ENCODE measurements at places on chromosomes 3 and 15.

GRCh38 chr15:86300390-86301125 is 220.9 kb downstream of the AGBL1 start:
- DNase-seq, result no peak

GRCh38 chr3:162538906-162539305 is 1042.3 kb downstream of the OTOL1 start:
- no peak for DNase-seq

DNA sequence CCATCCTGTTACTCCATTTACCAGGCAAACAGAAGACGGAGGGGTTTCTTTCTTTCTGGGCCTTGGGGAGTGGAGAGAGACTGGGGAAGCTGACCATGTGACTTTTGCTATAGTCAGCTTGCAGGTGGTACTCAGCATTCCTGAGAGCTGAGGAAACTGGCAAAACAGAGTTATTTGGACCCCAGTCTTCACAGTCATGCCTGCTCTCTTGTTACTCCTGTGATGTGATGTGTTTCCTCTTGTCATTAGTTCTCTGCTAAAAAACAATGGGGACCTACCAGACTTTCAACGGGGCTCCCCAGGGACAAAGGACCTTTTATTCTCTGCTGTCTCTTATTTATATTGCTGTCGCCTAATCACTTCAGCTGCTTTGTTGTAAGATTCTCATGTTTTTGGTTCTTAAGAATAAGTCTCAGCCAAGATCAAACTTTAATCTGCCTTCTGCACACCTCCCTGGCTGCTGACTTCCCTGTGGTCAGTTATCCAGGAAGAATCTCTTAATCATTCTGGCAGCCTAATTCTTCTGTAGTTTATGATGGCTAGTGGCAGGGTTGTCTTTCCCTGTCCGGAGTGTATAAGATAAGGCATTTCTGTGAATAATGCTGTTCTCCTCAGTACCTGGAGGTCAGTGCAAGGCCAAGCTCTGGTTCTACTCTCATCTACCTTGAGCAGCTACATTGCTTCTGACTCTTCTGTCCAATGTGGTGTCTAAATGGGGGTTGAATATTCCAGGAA is 8.8 kb downstream of the STARD9 start:
- no peak for DNase-seq

- no peak for DNase-seq
These were observed 353.6 kb downstream of the SHQ1 start for GRCh38 chr3:72494626-72495025.

DNA sequence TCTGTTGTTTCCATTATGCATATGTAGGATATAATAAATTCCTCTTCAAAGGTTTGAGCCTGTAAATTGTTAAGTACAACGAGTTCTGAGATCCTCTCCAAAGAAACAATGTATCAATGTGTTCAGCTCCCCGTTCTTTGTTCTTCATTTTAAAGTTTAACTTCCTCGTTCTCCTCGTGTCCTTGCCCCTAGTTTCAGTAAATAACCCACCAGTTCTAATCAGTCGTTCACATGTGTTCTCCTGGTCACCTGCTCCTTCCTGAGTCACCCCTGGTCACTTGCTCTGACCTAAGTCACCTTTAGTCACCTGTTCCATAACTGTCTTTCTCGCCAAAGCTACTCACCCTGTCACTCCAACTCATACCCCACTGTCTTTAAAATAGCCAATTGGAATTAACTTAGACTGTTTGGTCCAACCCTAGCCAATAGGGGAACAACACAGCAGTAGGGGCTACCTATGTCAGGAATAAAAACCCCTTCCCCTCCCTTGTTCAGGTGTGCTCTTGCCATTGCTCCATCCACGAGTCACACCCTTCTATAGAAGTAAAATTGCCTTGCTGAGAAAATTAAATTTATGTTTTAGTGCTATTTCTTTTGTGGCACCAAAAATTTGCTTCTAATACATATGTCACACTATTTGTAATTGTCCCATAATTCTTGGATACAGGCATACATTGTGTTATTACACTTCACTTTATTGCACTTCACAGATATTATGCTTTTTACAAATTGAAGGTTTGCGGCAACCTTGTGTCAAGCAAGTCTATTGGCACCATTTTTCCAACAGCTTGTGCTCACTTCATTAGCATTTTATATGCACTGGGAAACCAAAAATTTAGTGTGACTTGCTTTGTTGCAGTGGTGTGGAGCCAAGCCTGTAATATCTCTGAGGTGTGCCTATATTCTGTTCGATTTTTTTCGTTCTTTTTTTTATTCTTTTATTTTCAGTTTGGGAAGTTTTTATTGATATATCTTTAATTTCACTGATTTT is 15.3 kb upstream of the MCF2L2 start:
- no peak for DNase-seq

GRCh38 chr15:67166280-67167009 is 88.0 kb downstream of the AAGAB start:
- DNase-seq, result no peak

DNA sequence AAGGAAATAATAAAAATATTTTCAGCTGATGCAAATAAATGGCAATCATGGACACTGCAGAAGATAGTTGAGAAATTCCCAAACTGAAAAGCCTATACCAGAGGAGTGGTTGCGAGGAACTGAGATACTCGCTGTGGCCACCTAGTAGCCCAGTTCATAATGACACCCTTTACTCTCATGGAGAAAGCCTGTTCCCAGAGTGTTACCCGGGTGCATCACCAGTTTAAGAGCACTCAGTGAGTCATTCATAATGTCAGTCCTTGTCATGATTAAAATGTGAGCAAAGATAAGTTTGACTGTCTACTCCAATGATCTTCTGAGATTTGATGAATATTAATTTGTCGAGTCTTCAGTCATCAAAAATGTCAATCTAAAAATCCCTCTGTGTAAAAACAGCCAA is 138.4 kb upstream of the LRRC3B start:
- DNase-seq, result no peak

- no peak for DNase-seq
These were observed 12.8 kb upstream of the CEP152 start for GRCh38 chr15:48823706-48824105.

DNA sequence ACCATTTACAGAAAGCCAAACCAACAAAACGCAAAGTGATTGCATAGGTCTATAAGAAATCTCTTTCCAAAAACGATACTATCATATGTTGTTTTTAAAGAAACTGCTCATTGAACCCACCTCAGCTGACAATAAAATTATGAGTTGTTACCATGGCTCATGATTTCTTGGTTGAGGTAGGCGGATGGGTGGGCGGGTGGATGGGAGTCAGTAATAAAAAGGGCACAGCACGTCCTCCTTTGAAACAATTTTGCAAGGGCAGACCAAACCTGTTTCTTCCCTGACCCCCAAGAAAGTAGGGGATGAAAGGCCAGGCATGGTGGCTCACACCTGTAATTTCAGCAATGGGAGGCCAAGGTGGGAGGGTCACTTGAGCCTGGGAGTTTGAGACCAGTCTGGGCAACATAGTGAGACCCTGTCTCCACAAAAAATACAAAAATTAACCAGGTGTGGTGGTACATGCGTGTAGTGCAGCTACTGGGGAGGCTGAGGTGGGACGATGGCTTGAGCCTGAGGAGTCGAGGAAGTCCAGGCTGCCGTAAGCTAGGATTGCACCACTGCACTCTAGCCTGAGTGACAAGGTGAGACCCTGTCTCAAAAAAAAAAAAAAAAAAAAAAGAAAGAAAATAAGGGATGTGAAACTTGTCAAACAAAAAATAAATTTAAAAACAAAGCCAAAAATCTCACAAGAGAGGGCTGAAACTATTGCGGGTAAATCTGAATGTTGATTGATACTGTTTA is 2.1 kb downstream of the ABHD10 start:
- DNase-seq, result no peak

DNA sequence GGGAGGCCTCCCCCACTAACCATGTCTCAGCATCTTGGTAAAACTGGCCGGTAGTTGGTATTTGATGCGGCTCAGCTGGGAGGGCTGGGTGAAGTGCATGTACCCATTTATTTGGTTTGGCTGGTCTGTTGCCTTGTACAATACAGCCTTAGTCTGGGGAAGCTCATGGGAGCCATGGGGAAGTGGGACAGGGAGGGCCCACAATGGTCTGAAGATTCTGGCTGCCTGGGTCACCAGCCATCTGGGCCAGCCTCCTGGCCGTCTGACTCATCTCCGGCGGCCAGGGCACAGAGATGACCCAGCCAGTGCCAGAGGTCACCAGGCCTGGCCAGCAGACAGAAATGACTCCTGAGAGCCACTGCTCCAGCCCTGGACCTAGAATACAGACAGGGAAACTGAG is 51.6 kb upstream of the SMAD6 start:
- DNase-seq, result no peak

- no peak for DNase-seq
These were observed 91.3 kb upstream of the SLC4A7 start for GRCh38 chr3:27575499-27575898.

GRCh38 chr15:31012455-31012854 is 21.0 kb upstream of the MTMR10 start:
- DNase-seq, result no peak

GRCh38 chr15:89335298-89336041 is 846 bp upstream of the POLG start:
- DNase-seq, result no peak
